ENCODE measurements at places on chromosomes 4 and X. TPM values are rescaled to one million over a fixed set of nuclear protein-coding genes. Genes with fewer than 3 reads are reported as not detected.

Gene GABRA4
- total RNA-seq: not detected

Gene AFM
- not detected for total RNA-seq

Gene KLHL8
- total RNA-seq: 4.3 TPM

Gene TCP11X2
- not detected for total RNA-seq

Gene ARMCX4
- total RNA-seq: 4.5 TPM

Gene SORBS2
- total RNA-seq: 188 TPM

Gene ADGRG2
- total RNA-seq: not detected

Gene CORIN
- 0.10 TPM for total RNA-seq

Gene MND1
- 5.7 TPM for total RNA-seq

Gene C1QTNF7
- not detected for total RNA-seq

All from mammary microvascular endothelial cell (primary cell).